Activated CD4-positive, alpha-beta T cell treated with anti-CD3 and anti-CD28 coated beads for 4 hours (primary cell): ENCODE measurements at places on chromosomes 2 and 18.
A peak's percentile ranks its signal among the peaks of the same experiment; 100 is the strongest.

DNA sequence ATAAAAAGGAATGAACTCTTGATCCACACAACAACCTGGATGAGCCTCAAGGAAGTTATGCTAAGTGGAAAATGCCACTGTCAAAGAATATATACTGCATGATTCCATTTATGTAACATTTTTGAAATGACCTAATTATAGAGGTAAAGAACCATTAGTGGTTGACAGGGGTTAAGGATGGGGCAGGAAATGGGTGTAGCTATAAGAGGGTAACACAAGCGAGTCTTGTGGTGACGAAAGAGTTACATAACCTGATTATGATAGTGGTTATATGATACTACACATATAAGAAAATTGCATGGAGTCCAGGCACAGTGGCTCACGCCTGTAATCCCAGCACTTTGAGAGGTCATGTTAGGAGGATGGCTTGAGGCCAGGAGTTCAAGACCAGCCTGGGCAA, 346.6 kb upstream of the PKDCC start:
- DNase-seq: no peak

GRCh38 chr2:229489016-229489415, 217.9 kb upstream of the PID1 start:
- DNase-seq: no peak

GRCh38 chr2:230895536-230896345, 29.3 kb downstream of the GPR55 start:
- DNase-seq: no peak

- DNase-seq: no peak
Observed at GRCh38 chr2:45980161-45980865, 316.9 kb upstream of the EPAS1 start.

- DNase-seq: no peak
Observed at GRCh38 chr2:233690444-233690843, 2.2 kb upstream of the UGT1A6 start.

- peak; percentile 55 for DNase-seq
Observed at GRCh38 chr2:217988014-217988839, 14.6 kb downstream of the TNS1 start.

GRCh38 chr2:26169681-26170414, 3.0 kb upstream of the GAREM2 start:
- no peak for DNase-seq

DNA sequence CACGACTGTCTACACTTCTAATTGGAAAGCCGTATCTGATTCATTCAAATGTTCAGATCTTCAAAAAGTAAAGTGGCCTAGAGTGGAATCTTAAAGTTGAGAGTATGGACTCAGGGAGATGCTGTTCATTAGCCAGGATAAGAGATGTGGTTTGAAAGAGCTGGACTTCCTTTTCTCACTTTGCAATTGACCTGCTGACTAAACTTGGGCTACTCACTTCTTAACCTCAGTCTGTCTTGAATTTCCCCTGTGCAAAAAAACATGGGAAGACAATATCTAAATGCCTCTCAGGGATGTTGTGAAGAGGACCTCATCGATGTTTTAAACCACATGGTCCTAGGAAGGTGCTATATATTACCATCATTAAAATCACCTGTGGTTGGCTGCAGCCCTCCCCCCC, 64.1 kb downstream of the BCL2 start:
- DNase-seq: no peak

GRCh38 chr2:222268311-222268990, 30.3 kb downstream of the PAX3 start:
- DNase-seq: no peak

- no peak for DNase-seq
Observed at GRCh38 chr2:58006256-58006951, 40.2 kb upstream of the VRK2 start.

- DNase-seq: no peak
Observed at GRCh38 chr18:29060349-29060748, 883.4 kb upstream of the CDH2 start.

- no peak for DNase-seq
Observed at GRCh38 chr2:38030635-38031355, 45.2 kb downstream of the CYP1B1 start.

DNA sequence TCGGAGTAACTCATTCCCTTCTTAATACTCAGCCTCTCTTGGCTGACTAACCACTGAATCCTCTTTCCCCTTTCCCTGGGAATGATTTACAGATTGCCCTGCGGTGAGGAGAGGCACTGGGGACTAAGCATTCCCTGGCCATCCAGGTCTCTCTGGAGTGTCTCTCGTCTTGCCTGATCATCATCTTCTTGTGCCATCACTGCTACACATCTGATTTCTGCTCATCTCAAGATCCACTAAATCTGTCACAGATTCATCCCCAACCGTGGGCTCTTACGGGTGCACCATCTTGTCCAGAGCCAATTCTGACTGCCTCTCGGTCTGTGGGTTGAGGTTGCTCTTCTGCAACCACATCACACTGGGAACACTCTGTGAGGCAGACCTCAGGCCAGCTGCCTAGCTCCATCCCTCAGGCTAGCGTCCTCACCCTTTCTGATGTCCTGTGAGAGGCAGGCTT, 12.0 kb downstream of the SFTPB start:
- no peak for DNase-seq

- DNase-seq: no peak
Observed at GRCh38 chr2:227473806-227474205, 1.9 kb downstream of the AGFG1 start.

GRCh38 chr2:77520641-77521547, 1.3 kb downstream of the LRRTM4 start:
- DNase-seq: no peak

DNA sequence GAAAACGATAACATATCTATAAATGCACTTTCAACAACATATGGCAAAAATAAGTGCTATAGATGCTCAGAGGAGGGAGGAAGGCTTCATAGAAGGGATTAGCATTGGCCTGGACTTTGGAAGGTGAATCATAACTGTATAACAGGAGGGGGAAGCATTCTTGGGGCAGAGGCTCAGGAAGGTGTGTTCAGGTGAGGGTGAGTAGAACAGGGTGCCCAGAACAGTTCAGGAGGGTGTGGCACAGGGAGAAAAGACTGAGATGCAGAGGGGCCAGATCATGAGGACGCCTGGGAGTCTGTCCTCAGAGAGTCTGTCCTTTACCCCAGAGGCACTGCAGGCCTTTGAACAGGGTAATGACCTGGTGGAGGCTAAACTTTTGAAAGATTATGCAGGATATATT, 29.3 kb upstream of the MEP1B start:
- no peak for DNase-seq

DNA sequence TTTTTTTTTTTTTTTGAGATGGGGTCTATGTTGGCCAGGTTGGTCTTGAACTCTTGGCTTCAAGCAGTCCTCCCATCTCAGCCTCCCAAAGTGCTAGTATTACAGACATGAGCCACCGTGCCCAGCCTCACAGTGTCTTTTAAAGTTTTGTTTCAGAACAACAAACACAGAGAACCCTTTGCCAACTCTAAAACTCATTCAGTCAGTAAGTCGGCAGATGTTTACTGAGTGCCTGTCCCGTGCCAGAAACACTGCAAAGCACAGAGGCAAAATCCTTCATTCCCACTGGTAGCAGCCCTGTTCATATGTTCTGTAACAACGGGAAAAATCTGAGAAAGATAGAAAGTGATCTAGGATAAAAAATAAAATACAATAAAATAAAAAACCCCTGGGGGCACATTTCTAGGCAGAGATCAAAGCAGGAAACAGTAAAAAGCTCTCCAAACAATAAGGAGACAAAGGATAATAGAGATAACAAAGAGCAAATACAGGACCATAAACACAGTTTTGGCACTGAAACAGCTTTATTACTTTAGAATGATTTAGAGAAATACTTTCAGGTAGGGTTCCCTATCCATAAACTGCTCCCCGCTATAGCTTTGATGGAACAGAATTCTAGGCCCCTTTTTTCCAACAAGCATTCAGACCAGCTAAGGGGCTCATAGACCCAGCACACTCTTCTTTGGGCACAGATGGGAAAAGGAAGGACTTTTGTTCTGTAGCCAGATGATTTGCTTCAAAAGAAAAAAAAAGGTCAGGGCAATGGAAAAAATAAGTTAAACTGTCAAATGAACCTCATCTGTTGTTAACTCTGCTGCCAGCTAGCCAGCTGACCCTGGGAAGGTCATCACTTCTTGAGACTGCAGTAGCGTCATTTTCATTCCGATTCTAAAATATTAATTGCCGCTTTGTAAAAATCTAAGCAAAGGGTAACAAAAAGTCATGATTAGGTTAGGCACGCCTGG, 212.3 kb downstream of the CDH20 start:
- DNase-seq: no peak
